ENCODE measurements at places on chromosomes 13 and 19. TPM values are rescaled to one million over a fixed set of nuclear protein-coding genes. Genes with fewer than 3 reads are reported as not detected.

Gene SERPINE3
- not detected for polyA plus RNA-seq

DNA sequence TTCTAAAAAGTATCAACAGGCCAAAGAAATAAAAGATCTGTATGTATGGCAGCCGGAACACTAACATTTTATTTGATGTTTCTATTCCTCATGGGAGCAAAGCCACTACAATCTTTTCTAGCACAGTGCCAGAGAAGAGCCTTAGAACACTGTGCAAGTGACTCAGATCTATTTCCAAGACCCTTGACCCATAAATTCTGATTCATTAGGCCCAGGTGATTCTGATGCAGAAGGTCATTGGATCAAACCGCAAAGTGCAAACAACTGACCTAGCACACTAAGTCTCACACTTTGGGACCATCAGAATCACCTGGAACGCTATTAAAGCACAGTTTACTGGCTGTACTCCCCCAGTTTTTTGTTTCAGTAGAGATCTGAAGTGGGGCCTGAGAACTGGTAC lies 87.6 kb downstream of the MYCBP2 start:
- DNase-seq = no peak

DNA sequence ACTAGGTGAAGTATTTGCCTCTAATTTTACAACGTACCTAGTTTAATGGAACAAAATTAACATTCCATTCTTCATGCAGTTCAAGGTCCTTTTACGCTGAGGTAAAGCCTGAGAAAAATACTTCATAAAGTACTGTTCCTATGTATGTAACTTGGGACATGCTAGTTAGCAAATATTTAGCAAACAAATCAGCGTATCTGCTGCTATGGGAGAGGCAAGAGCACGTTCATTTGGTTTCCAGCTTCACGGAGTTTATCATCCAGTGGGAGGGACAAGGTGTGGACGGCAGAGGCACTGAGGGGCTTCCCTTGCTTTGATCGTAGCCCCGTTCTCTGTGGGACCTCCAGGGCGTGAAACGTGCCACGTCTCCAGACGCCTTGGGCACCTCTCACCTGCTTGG lies 248.8 kb downstream of the IRS2 start:
- no peak for DNase-seq

DNA sequence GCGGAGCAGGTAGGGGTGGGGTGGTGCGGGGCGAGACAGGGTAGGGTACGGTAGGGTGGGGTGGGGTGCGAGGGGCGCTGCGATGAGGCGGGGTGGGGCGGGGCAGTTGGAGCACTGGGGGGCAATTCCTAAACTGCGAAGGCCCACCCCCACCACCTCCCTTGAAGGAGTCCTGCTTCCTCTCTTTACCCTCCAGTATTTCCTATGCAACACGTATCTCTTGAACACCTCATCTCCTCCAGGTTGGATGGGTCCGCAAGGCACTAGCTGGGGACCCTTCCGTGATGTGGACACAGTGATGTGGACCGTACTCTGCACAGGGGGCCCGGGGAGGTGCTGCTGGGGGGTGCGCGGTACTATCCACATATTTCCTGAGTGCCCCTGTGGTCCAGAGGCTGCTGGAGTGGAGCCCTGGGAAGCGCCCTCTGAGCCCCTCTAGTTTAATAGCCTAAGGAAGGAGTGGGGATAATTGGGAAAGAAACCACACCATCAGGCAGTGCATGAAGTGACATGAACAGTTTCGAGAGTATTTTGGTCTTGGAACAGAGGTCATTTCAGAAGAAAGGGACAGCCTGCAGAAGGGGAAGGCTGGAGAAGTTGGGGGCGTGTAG lies 1.1 kb downstream of the IL17D start:
- DNase-seq = no peak

GRCh38 chr19:29528946-29529645 lies 3.3 kb downstream of the VSTM2B start:
- DNase-seq = no peak

DNA sequence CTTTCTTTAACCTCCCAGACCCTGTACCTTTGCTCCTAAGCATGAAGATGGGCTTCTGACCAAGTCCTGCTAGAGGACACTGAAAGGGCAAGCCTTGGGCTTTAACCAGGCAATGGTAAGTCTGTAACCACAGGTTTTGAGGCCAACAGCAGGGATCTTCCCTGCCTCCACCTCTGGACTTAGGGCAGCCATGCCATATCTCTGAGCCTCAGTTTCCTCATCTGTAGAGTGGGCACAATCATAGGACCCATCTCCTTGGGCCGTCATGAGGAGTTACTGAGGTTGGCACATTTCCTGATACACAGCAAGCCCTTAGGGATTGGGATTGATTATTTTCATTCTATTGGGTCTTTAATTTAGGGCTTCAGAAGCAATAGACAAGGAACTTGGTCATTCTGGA lies 14.7 kb downstream of the KLK1 start:
- no peak for DNase-seq

DNA sequence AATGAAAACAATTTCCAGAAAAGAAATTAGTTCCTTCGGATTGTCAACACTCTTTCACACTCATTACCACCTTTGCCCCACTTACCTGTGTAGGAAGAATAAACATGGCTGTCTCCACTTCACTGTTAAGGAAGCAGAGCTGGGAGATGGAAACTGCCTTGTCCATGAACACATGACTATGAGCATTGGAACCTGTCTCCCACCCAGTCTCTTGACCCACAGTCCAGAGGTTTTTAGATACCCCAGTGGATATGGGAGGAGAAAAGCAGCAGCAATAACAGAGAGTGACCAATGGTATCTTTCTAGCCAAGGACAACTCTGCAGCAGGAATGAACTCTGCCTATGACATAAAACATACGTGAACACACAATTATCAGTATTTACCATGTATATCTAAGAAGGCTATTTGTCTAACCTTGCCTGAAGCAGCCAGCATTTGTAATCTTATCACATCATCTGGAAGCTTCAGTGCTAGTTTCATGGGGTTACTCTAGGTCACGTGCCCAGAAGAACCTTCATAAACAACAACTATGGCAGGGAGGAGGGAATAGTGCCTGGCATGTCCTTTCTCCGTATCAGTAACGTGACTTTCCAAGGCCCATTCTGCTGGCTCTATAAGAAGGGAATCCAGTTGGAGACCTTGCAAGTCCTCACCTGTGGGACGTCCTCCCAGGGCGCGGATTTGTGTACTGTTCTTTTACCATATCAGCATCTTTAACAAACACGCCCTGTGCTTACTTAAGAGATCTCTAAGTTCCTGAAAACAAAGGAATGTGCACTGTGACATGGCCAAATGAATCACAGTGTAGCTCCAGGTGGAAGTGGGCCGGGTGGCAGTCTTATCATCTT lies 221.8 kb upstream of the UBL3 start:
- no peak for DNase-seq

DNA sequence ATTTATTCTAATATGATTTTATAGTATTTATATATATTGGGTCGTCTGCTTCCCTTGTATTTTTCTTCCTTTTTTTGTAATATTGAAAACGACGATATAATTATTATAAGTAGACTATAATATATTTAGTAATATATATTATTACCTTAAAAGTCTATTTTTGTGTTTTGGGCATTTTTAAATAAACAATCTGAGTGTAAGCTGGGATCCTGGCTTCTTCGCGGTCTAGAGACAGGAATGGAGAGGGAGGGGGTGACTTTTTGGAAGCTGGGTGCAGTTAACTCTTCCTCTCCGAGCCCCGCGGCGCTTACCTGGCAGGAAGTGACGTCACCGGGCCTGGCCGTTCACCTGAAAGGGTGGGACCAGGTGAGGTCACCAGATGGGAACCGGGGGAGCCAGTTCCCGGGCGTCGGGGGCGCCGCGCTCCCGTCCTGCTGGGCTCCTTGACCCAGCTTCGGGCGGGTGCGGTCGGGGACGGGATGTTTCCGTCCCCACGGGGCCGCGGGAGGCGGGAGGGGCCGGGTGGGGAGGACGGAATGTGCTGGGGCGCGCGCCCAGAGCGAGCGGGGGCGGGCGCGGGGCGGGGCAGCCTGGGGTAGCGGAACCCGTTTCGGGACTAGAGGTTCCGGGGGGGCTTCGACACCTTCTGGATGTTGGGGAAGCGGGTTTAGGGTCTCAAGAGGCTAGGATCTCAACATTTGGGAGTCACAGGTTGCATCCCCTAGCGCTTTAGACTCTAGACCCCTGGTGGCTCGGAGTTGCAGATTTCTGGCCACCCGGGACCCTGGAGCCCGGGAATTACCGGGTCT lies 2.8 kb downstream of the ZFP36 start:
- peak; percentile 92 for DNase-seq

DNA sequence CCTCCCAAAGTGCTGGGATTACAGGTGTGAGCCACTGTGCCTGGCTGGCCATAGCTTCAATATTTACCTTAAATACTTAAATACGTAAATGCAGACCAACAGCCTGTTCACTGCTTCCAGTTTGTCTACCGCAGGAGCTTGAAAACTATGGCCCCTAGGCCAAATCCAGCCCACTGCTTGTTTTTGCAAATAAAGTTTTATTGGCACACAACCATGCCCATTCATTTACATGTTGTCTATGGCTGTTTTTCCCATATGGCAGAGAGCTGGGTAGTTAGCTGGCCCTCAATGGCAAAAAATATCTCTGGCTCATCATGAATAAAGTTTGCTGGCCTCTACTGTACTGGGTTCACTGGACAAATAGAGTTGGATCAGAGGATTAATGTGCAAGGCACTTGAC lies 11.8 kb downstream of the PRR12 start:
- no peak for DNase-seq

GRCh38 chr13:50758796-50759195 lies 84.7 kb downstream of the DLEU7 start:
- no peak for DNase-seq

- no peak for DNase-seq
Measured at GRCh38 chr19:10209315-10209714, 14.6 kb upstream of the DNMT1 start.

Gene ZNF320
- 8.4 TPM for polyA plus RNA-seq

Gene SBSN
- not detected for polyA plus RNA-seq

Gene ANGPTL8
- polyA plus RNA-seq = not detected

Gene LTBP4
- polyA plus RNA-seq = 18.0 TPM

DNA sequence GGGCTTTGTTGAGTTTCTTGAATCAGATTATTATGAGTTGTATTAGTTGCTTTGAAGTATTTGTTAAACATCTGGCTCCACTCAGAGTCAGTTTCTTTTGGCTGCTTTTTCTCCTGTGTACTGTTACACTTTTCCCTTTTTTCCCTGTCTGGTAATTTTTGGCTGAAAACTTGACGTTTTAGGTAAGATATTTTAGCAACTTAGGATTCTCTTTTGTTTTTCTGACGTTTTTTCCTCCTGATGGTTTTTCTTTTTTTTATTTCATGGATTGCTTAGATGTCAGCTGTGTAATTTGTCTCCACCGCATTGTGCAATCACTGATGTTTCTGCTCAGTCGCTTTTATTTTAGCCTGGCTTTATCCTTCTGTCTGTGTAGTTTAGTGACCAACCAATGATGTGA lies 20.7 kb downstream of the RFC3 start:
- no peak for DNase-seq

DNA sequence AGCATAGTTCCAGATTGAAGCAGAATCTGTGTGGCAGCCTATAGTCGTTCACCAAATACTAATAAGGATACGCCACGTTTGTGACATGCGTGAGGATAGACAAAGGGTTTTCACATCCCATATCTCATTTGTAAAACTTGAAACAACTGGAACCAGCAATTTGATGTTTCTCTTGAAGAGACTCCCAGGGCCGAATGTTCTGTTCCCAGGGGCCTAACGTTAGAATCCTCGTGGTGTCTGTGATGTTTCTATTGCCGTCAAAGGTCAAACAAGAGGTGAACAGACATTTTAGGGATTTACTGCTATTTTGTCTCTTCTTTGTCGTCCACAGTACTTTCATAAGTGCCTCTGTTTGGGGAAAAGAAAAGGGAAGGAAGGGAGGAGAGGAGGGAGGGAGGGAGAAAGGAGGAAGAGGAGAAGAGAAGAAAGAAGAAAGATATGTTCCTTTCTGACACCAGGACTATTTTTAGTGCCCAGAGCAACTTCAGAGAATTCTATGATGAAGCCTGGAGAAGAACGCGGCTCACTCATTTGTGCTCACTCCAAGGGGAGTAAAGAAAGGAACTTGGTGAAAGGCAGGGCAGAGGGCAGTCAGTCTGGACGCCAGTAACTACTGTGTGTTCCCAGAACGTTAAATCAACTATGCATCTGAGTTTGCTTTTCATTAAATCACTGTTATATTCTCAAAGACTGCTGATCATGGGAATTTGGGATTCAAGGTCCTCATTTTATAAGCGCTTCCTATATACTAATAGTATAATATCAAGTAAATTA lies 154.5 kb downstream of the DCT start:
- no peak for DNase-seq

DNA sequence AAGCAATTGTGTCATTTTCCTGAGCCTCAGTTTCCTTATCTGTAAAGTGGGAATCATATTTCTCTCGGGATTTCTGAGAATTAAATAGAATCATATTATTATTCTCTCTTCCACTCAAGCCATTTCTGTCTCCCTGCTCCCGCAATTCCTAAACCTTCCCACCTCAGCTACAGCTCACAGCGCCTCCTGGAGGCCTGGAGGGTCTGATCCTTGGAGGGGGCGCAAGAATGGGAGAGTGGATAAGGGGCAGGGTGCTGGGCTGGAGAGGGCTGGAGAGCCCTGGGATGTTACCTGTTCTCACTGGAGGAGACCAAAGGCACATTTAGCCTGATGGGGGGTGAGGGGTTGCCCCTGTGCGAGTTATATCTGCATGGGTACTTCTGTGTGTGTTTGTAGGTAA lies 31.1 kb upstream of the CYP2S1 start:
- DNase-seq = no peak

DNA sequence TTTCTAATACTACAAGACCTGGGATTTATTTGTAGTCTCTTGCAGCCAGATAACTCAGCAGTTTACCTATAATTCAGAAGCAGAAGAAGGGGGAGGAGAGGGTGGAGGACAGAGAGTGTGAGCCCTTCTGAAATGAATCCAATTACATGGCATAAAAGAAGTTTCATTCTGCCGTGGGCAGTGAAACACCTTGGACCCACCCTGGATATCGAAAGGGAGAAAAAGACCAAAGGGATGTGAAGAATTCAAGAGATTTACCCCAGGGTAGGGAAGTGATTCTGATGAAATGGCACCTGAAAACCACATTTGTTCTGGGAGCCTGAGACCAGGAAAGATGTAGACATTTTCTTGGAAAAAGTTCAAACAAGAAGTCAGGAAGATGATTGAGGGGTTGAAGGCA lies 140.9 kb downstream of the NDFIP2 start:
- DNase-seq = no peak

Gene CAMSAP3
- polyA plus RNA-seq = 0.58 TPM

DNA sequence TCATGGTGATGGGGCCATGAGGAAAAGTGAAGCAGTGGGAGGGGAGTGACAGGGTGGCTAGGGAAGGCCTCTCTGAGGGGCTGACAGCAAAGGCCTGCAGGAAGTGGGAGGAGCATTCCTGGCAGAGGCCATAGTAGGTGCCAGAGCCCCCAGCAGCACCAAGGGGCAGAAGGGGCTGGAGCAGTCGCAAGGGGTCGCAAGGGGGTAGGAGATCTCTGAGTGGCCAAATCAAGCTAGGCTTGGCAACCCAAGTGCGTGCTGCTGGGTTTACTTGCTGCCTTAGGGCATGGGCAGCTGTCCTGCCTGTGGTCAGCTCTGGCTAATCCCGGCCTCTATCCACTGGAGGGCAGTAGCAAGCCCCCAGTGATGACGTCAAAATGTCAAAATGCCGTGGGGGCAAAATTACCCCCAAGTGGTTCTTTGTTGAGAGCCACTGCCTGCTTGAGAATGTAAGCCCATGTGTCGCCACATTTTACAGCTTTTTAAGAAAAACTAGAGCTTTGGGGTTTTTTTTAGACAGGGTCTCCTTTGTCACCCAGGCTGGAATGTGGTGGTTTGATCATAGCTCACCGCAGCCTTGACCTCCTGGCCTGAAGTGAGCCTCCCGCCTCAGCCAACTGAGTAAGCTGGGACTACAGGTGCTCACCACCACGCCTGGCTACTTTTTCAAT lies 11.8 kb downstream of the CCDC97 start:
- no peak for DNase-seq

- no peak for DNase-seq
Measured at GRCh38 chr13:61258185-61258584, 157.5 kb downstream of the PCDH20 start.
